ENCODE measurements at places on chromosomes 3 and 15.

GRCh38 chr15:35737441-35737840, 191.5 kb upstream of the DPH6 start:
- no peak for DNase-seq

DNA sequence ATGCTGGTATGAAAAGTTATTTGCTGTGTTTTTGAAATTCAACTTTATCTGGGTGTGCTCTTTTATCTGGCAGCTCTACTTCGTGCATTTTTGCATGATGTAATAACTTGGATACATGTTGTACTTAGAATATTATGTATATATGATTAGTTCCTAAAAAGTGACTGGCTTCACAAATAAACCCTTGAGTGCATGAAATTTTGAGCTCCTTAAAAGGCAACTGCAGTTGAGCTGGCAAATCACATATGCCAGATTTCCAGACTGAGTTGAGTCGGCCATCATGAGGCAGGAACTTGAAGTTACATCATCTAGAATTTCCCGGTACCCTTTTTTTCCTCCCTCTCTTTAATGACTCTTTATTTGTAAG, 162.5 kb downstream of the FNDC3B start:
- DNase-seq = no peak

DNA sequence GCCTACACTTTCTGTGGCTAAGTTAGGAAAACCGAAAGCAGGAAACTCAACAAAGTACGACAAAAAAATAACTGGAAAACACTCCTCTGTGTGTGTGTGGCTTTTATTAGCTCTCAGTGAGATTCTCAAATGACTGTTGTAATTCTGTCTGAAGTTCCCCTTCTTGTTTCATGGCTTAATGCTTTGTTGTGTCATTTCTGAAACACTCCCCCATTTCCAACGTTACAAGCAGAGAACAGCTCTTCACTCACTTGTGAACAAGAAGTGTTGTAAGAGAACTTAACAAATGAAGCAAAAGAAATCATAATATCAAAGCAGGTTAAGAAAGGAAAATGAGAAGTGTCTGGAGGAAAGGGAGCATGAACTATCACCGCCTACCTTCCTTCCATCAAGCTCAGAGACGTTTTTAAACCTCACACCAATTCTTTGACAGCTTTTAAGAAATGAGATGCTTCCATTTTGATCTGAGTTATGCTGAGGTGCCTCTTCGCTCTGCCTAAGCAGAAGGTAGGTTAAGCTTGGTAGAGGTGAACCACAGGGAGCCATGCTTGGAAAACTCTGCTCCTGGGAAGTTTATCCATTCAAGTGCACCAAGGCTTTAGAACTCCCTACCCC, 12.4 kb upstream of the SEC62 start:
- no peak for DNase-seq

- DNase-seq = no peak
Measured at GRCh38 chr3:118089563-118089962, 945.1 kb downstream of the IGSF11 start.

GRCh38 chr3:169390741-169391305, 272.7 kb downstream of the MECOM start:
- DNase-seq = no peak

- DNase-seq = no peak
Measured at GRCh38 chr3:50202353-50203112, 2.5 kb upstream of the SLC38A3 start.

DNA sequence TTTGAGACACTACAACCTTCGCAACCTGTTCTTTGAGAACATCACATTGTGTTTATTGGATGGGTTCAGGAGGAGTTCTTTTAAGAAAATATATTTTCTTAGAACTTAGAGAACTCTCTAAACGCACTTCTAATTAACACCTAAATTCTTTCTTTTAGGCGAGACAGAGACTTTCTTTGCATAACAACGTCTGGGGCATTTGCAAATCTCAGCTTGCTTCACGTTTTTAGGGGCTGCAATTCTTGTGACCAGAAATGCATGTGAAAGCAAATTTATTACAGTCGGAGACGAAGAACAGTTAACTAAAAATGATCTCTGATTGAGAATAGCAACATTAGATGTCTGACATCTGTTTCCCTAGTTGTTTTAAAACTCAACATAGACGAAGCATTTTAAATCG, 568.3 kb upstream of the ZNF717 start:
- no peak for DNase-seq

DNA sequence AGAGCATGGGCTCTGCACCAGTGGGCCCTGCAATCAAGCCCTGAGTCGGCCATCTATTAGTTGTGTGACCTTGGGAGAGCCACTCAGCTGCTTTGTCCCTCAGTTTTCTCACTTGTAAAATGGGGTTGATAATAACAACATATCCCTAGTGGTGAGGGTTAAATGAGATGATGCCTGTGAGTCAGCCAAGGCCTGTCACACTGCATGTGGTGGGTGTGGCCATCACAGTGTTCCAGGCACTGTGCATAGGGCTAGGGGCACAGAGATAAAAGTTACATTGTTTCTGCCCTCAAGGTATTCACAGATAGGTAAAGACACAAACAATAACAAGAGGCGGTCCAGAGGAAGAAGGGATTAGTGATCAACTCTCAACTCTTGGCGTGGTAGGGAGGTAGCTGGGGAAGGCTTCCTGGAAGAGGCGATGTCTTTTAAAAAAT, 19.5 kb downstream of the SMAD6 start:
- DNase-seq = no peak

DNA sequence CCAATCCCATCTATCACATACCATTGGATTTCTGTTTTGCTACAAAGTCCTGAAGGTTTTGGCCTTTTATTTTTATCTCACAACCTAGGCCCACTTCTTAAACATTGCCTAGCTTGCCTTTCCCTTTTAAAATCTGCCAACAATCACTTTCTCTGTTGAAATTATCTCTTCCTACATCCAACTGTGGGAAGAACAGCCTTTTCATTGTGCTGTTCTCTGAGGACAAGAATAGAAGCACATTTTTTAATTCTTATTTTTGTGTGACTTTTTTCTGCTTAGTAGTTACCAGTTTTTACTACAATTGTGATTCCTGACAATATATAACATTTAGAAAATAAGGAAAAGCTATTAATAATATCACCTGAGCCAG, 159.2 kb downstream of the CNTN6 start:
- DNase-seq = no peak

DNA sequence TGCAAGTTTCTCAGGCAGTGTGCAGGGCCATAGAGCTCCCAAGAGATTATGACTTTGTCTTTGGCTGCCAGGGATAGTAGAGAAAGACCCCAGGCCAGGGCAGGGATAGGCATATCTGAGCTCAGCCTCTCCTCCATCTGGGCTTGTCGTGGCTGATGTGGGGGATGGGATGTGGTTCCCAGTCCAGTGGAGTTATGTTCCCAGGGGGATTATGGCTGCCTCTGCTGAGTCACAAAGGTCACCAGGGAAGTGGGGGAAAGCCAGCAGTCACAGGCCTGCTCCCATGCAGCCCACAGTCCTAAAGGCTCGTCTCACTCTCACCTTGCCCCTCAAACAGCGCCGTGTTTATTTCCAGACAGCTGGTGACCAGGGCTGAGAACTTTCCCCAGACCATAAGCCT, 354.9 kb downstream of the SI start:
- no peak for DNase-seq

- DNase-seq = no peak
Measured at GRCh38 chr15:68729789-68730411, 90.8 kb downstream of the ANP32A start.

GRCh38 chr3:173618703-173619102, 221.2 kb downstream of the NLGN1 start:
- DNase-seq = no peak

DNA sequence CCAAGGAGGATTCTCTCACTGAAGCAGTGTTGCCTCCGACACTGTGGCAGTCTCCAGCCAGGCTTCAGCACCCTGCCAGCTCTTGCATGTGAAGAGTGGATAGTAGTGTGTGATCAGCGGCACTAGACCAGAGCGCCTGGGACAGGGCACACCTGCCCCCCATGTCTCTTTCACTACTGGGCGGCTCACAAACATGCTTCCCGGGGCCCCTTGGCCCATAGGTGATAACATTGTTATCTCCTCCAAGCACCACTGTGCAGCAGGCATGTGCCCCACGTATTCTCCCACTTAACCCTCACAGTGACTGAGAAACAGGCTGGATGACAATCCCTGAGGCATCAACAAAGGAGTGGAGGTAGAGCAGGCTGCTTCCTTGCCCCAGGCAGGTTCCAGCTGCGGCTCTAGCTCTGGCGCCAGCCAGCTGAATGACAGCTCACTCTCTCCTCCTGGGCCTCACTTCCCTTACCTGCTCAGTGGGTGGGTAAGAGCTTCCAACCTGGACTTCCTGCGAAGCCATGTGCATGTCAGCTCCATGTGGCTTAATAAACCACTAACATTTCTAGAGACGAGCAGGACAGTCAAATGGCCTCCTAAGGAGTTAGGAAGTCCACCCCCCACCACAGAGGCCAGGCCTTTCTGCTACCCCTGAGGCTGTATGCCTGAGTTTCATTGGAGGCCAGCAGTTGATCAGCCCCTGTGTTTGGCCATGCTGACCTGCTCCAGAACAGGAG, 37.8 kb downstream of the KLF13 start:
- no peak for DNase-seq

- no peak for DNase-seq
Measured at GRCh38 chr3:52067046-52067445, 10.7 kb upstream of the DUSP7 start.

DNA sequence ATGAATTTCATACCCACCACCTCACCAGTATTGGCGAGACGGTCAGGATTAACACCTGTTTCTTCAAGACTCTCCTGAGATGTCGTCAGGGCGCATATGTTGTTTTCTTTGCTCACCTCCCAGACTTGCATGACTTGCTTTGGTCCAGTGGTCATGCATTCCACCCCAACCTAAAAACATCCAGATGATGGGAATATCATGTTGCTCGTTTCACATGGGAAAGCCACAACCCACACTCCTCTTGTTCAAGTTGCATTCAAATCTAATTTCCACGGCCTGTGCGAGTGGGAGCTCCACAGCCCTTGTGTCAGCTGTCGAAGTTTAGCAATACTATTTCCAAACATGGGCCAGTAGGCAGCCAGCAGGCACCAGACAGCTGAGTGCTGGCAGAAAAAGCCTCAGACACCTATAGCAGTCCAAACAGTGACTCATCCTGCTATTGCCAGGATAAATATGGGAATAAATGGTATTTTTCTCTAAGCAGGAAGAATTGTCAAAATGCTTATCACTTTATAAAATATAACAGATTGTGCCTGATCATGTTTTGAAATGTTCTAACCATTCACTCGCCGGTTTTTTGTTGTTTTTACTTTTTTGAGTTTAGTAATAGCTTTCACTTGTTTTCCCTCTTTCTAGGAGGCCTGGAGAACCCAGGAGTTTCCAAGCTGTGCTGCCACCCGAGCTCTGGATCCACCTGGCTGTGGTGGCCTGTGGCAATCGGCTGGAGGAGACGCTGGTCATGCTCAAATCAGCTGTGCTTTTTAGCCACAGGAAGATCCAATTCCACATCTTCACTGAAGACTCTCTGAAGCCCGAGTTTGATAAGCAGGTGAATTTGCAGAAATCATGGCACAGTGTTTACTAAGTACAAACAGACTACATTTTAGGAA, 20.1 kb downstream of the GXYLT2 start:
- DNase-seq = no peak

DNA sequence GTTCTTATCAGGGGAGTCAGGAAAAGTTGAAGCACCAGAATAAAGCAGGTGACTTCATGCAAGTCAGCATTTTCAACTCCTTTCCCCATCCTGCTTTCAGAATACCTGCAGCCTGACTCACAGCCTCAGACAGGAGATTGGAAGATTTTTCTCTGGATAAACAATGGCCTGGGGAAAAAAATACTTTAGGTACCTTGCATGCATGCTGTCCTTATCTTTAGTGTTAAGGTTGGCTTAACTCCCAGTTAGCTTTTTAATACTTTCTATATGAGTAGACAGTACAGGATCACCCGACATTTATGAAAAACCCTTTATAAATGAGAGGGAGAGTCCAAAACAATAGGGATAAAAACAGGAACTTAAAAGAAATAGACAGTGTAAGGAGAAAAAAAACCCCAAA, 53.6 kb downstream of the PAK2 start:
- DNase-seq = no peak

DNA sequence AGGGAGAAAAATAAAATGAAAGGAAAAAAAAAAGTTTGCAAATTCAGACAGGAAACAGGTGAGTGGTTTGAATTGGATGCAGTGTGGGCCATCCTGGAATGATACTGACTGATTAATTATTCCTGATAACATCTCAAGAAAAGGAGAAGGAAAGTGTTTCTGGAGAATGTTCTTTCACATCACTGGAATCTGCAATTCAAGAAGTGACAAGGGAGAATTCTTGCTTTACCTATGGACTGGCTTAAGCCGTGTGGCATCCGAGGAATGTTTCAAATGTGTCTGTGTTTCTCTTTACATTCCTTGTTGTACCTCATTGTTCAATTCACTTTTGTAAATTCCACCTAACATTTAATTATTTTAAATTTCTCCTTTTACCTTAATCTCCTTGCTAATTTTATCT, 465.0 kb downstream of the EPHB1 start:
- DNase-seq = no peak

- no peak for DNase-seq
Measured at GRCh38 chr3:115864911-115865310, 241.6 kb downstream of the GAP43 start.

DNA sequence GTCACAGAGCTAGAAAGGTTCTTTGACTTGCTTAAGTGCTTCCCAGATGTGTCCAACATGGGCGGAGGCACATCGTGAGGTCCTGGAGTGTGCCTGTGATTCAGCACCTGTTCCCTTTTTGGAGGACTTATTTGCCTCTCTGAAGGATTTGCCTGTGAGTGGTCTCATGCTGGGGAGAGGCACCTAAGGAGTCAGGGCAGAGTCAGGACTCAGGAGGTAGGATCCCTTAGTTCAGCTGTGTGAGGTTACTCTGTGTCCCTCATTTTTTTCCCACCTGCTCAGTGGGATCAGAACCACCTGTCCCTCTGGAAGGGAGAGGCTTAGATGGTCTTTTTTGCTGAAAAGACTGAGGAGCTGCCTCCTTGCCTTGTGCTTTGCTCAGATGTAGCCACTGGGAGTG, 3.0 kb downstream of the ZNF589 start:
- no peak for DNase-seq

DNA sequence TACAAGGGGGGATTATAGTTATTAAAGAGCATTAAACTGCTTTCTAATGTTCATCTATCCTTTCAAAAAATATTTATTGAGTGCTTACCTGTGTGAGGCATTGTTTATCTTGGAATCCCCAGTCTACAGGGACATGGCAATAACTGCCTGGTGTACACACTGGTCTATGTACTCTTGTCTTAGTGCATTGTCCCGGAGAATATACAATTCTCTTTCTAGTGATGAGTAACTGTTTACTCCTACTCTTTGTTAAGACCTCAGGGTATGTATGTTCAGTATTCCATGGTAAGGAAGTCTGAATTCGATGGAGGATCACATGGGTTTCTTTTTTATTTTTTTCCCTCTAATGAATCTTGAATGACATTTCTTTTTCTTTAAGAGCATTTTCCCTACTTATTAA, 772.4 kb upstream of the NR2F2 start:
- DNase-seq = no peak
